AG08395 (cell line): ENCODE measurements at places on chromosomes 16 and 17.

DNA sequence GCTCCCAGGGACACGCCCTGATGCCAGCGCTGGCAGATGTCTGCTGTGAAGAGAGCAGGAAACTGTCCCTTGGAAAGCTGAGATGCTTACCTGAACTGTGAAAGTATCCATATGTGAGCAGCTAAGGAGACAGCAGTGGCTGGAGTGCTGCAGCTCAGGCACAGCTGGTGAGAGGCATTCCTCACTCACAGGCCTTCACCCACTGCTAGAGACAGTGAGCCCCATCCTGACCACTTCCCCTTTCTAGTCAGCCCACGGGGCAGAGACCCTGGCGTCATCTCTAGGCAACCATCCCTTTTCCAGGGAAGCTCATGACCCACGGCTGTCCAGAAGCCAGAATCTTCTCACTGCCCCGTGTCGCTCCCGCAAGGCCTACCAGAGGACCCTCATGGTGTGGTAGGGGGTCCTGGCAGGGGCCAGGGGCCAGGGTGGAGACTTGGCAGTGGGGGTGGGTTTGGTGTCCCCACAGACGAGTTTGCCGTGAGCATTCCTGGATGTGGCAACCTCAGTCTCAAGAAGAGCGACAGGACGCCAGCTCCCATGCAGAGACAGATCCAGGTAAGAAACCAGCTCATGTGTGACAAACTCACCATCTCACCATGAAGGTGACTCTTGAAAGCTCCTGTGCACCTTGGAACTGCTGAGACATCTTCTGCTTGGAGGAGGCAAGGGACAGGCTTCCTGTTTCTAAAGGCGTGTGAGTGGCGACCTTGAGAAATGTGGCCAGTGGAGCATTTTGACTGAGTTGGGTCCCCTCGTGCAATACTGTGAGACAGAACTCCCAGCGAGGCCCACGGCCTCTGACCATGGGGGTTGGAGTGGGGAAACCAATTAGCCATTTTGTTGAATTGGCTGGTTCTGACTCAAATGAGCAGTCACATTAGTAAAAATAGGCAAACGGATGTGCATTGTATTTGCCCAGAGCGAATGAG lies at the start of gene SCIMP:
SCIMP (minus strand) TSS at position 216 of the 932 bp plus-strand sequence; CDS start at position 111, 105 bp downstream.
- no peak for DNase-seq

DNA sequence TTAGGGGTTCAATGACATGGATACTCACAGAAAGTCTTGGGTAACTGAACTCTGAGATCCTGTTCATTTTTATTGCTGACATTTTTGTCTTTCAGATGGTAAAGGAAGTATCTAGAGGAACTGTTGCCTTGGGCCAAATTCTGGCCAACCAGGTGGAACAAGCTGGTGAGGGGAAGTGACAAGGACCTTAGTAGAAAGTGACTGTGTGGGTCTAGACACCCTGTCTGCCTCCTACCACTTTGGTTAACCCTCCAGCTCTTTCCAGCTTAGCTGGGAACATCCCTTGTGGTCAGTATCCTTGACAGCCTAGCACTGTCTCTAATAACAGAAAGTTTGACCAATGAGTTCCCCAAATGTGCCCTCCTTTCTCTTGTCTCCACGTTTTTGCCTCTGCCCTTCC lies 28.8 kb upstream of the PRKCB start:
- DNase-seq = no peak

DNA sequence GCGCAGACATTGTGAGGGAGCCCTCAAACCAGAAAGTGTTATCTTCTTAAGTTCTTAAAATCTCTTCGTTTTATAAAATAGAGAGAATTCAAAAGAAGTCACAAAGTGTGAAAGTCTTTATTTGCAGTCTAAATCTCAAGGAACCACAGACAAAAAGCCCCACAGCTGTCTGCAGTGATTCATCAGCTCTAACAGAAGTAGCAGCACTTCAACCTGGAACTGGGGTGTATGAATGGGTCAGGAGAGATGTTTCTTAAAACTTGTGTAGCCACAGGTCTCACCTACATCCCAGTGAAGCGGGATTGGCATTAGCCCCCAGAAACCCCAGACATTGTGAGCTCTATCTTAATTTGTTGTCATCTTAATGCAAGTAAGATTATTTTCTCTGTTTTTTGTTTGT lies 61.1 kb downstream of the CDYL2 start:
- no peak for DNase-seq

DNA sequence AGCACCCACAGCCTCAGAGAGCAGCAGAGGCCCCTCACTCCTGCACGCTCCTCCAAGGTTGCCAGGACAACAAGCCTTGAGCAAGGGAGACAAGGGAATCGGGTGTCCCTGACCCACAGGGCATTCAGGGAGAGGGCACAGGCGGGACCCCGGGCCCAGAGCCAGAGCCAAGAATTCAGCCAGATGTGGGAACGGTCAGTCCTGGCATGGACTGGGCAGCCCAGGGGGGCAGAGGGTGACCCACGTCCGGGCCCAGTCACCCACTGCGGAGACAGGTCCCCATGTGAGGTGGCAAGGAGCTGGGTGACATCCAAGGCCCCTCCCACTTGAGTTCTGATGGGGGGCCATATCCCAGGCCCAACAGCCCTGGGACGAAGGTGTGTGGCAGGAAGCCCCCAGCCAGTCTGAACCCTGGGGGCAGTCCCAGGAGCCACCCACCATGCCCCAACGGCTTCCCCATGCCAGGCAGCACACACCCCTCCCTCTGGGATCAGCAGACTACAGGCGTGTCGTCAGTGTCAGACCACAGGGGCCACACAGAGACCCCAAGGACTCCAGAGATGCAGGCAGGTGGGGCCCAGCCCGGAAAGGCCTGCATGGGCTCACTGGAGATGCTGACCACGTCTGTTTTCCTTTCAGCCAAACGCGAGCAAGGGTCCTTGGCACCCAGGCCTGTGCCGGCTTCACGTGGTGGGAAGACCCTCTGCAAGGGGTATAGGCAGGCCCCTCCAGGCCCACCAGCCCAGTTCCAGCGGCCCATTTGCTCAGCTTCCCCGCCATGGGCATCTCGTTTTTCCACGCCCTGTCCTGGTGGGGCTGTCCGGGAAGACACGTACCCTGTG lies 23.0 kb downstream of the USP6 start:
- DNase-seq = no peak

DNA sequence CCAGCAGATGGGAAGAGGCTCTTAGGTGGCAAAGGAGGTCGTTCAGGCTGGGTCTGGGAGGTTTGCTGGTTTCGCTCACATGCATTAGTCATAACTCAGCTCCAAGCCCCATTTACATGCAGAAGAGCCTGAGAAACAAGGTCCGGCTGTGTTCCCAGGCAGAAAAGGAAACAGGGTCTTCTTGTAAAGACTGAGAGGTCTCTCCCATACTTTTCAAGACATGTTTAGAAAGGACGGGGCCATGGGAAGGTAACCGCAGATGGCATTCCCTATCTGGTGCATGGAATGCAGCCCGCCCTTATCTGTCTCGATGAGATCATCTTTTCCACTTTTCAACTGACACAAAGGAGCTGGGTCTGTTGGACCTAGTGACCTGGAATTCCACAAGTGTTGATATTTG lies 389.0 kb upstream of the CDH11 start:
- DNase-seq = no peak
